ENCODE measurements at places on chromosomes 1 and 21.
A peak's percentile ranks its signal among the peaks of the same experiment; 100 is the strongest.

DNA sequence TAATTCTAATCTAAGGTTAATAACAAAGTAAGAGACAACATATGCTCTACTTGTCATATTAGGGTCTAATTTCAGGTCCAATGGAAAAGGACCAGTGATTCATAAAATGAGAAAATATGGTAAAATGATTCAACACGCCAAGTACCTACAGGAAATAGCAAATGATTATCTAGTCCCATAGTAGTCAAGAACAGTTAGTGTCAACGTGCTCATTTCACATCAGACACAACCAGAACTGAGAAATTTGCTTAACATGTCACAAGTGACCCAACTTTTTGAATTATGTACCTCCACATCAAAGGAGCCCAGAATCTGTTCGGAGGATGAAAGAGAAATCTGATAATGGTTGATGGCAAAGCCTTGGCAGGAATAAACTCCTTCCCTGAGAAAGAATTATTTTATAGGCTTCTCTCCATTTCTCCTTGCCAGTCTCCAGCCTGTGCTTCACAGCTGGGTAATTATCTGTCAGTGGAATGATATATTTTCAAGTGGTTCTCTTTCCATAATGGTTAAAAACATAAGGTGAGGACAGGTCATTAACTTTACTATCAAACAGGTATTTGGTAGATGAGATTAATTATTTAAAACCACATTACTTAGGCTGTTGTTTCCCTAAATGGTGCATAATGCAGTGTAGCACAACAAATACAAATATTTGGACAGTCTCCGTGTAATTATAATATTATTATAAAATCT, 83.2 kb downstream of the APP start:
- no peak for DNase-seq

DNA sequence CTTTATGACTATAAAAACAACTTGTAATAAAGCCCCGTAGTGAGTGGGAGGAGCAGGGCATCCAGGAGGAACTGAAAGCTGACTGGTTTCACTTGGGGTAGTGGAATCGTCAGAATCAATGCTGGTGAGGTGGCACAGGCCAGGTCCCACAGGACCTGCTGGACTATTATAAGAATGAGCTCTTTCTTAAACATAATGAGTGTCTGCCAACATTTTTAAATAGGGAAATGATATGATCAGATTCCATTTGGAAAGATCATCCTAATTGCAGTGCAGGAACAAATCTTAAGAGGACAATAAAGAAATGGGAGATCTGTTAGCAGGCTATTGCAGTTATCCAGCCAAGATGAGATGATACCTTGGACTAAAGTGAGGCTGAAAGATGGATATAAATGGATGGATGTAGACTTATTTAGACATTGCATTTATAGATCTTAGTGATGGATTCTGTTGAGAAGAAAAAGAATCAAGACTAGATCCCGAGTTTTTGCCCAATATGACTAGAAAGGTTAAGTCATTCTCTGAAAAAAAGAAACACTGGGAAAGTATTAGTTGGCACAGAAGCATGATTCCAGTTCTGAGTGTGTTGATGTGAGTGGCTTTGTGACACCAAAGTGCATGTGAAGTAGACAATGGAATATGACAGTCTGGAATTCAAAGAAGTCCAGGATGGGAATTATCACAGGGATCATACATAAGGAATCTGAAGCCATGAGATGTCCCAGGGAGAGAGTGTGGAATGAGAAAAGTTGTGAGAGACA, 153.3 kb upstream of the SGIP1 start:
- DNase-seq: no peak

DNA sequence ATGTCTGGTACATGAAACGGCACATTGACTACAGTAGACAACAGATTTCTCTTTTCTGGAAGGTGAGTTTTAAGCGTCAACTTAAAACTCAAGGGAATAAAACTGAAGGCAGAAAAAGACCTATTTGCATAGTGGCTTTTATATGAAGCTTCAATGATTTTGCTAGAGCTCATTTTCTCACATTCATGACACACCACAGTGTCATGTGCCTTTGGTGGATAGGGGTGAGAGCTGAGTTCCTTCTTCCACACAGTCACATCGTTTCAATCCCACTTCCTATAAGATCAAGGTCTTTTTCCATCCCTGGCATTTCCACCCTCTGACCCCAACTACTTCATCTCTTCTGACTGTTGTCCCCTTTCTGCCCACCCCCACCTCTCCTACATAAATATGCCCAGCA, 31.0 kb downstream of the IL12RB2 start:
- no peak for DNase-seq

- DNase-seq: no peak
These were observed 630.6 kb downstream of the LMO4 start for GRCh38 chr1:87959236-87959635.

DNA sequence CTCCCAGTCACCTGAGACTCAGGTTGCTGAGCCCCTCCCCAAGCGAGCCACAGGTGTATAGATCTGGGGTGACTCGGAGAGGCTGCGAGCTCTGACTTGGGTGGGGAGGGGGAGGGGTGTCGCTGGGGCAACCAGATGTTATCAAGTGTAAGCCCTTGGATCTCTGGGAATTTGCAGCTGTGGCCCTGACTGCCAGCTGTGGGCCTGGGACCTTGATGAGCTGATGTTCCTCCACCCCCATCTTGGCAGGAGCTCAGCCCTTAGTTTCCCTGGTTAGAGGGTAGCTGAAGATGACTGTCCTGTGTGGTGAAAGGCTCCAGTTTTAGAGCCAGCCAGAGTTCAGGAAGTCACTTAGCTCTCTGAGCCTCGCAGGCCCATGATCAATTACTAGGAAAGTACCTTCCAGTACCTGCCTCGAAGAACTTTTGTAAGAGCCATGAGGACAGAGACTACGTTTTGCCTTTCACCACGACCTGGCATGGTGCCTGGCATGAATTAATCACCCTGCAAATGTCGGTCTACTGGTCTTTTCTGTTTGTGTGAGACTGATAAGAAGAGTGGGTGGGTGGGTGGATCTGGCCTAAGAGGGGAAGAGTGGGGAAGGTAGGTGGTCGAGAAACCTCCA, 55.8 kb downstream of the YARS1 start:
- DNase-seq: no peak

- DNase-seq: no peak
These were observed 22.5 kb downstream of the CEP350 start for GRCh38 chr1:179976970-179977651.

- DNase-seq: no peak
These were observed 99.8 kb upstream of the C1orf21 start for GRCh38 chr1:184287001-184287400.

DNA sequence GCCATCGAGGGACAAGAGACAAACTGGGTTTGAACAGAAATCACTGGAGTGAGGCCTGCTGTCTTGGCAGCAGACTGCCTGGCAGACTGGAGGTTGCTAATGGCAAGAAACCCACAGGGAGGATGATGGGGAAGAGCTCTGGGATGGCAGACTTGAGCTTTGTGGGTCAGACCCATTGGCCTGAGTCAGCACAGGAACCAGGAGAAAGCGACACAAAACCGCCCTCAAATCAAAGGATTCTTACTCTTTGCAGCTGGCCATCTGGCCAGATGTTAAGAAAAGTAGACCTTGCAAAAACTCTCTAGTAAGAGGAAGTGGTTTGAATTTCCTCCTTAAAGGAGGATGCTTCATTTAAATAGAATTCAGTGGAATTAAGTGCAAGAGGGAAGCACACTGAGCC, 195.2 kb upstream of the JUN start:
- no peak for DNase-seq

- no peak for DNase-seq
These were observed 68.4 kb downstream of the ST6GALNAC3 start for GRCh38 chr1:76142771-76143540.

DNA sequence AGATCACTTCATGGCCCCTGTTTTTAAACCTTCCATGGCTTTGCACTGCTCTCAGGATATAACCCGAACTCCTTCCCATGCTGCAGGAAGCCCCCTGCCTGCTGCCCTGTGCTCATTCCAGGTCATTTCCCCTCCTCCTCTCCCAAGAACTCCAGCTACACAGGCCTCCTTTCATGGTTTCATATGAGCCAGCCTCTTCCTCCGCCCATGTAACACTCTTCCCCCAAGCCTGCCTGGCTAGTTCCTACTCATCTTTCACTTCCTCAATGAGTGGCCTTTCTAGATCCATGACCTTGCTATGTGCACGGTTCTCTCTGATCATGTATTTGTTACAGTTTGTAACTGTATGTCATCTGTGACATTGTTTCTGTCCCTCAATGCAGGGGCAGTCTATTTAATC, 3.1 kb upstream of the NCF2 start:
- no peak for DNase-seq

DNA sequence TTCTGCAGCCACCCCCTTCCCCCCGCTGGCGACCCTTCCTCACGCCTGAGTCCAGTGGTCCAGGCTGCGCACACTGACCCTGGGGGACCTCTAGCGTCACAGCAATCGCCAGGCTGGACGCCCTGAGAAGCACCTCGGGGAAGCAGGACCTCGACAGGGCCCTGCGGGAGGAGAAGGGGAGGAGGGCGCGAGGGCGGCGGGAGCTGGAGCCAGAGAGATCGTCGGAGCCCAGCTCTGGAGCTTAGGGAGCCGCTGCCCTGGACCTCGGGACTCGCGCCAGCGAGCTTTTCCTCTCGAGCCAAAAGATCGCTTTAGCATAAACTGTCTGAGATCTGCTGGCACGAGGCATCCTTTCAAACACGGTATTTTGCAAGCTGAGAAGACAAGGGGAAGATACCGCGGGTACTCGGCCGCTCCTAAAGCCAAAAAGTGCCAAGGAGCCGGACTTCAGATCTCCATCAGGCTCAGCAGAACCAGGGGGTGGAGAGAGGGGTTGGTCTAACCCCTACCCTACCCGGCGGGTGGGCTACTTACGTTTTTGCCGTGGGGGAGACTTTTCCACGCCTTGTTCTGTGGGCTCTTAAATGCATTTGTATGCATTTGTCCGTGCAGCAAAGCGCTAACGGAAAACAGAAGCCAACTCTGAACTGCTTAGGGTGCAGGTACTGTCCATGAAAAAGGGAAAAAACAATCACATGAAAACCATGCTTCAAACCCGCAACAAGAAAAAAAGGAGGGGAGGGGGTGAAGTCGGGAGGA, 586 bp downstream of the COL24A1 start:
- DNase-seq: peak; percentile 58

GRCh38 chr1:92299477-92300150, 755 bp downstream of the RPAP2 start:
- DNase-seq: no peak

- DNase-seq: no peak
These were observed 166.3 kb upstream of the RAB4A start for GRCh38 chr1:229104654-229105053.

DNA sequence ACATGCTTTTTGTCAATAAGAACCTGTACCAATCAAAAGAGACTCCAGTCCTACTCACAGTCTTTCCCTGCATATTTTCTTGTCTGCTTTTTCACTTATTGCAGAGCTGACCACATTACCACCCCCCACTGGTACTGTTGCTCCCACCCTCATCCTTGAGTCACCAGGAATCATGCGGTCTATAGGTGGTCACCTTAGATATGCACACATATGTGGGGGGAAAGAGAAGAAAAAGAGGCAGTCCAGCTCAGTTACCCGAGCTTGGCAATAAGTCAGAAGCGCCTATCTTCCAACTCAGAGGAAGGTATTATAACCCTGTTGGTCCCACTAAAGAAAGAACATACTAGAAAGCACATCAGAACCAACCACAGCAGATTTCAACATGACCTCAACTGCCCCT, 119.2 kb downstream of the SMYD2 start:
- DNase-seq: no peak

DNA sequence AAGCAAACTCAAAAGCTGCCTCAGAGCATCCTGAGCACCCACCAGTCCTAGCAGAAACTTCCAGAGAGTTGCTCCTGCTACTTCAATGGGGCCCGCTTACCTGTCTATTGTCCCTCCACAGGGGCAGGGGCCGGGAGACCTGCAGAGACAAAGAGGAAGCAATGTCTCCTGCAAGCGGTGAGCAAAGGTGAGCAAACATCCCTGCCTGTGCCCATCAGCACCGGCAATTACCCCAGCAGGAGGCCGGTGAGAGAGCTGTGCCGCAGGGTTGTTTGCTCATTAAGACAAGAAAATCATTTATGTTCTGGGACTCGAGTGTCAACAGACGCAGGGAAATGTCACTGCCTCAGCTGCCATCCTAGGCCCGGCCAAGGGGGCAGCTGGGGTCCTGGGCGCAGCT, 53.8 kb upstream of the TARDBP start:
- DNase-seq: no peak

DNA sequence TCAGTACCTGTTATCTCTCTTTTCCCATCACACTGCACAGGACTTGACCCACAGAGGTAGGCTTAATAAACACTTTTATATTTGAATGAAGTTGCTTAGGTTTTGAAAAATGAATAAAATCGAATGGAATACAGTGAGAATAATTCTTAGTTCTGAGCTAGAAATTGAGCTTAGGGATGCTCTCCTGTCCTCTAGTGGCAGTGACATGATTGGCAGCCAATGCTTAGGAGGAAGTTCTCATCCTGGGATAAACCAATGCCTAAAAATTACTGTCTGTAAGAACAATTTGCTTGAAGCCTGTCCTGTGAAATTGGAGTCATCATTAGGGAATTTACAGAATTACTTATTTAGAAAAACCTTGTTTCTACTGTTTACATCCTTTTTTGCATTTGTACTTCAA, 21.3 kb upstream of the CYP4X1 start:
- no peak for DNase-seq

- DNase-seq: peak; percentile 62
These were observed 416.3 kb upstream of the ESRRG start for GRCh38 chr1:217139513-217139912.

DNA sequence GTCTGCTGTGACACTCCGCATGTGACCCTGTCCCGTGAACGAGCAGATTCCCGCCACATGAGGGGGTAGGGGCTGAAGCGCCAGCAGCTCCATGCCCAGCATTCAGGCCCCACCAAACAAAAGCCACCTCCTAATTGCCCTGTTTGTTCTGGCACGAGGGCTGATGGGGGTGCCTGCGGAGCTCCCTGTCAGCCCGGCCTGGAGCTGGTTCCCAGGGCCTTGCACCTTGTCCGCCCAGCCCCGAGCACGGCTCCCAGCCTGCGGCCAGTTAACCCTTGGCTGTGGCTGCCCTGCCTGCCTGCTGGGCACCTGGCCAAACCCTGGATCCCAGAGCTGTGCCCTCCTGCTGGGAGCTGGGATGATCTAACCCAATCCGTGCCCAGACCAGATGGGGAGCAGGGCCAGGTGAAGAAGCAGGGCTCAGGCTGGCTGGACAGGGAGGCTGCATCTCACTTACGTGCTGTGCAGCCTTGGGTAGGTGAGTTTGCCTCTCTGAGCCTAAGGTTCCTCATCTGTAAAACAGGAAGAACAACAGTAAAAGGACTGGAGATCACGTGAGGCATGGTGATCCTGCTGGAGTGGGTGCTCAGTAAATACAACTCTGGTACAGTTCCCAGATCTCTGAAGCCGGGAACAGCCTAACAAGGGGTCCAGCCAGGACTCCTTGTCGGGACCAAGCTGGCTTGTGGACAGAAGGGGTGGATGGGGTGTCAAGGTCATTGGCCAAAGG, 110.9 kb upstream of the IFFO2 start:
- peak; percentile 71 for DNase-seq

GRCh38 chr1:214004014-214004413, 16.2 kb downstream of the PROX1 start:
- no peak for DNase-seq

- no peak for DNase-seq
These were observed 794.7 kb upstream of the ADAMTS5 start for GRCh38 chr21:27761623-27762022.

- no peak for DNase-seq
These were observed 192.4 kb downstream of the TGFBR3 start for GRCh38 chr1:91693557-91693956.

GRCh38 chr1:90902672-90903071, 119.2 kb downstream of the ZNF644 start:
- no peak for DNase-seq
